ENCODE measurements at places on chromosomes 3 and 15.

- DNase-seq = no peak
These were observed 47.8 kb upstream of the CDAN1 start for GRCh38 chr15:42784705-42785104.

- no peak for DNase-seq
These were observed 136.1 kb downstream of the CHL1 start for GRCh38 chr3:332701-333100.

GRCh38 chr3:140546649-140547048, 131.2 kb upstream of the TRIM42 start:
- no peak for DNase-seq

GRCh38 chr15:23687143-23687470, at the start of gene NDN:
NDN (minus strand) TSS chr15:23687305; CDS start chr15:23687217, 88 bp downstream.
- DNase-seq = no peak

DNA sequence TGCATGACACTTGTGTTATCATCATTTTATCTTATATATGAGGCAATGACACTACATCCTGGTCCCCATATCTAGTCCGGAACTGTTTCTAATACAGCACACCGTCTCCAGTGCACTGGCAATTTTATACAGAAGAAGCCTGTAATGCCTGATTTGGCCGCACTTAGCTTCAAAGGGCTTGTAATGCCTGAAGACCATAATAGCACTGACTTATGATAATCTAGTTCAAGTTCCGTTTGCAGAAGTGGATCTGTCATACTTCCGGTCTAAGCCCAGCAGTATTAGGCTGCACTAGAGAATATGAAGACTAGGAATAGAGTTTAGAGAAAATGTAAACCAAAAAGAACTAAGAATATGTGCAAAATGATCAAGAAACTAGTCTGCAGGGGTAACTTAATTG, 1.3 kb downstream of the BNIP2 start:
- DNase-seq = peak; percentile 60

DNA sequence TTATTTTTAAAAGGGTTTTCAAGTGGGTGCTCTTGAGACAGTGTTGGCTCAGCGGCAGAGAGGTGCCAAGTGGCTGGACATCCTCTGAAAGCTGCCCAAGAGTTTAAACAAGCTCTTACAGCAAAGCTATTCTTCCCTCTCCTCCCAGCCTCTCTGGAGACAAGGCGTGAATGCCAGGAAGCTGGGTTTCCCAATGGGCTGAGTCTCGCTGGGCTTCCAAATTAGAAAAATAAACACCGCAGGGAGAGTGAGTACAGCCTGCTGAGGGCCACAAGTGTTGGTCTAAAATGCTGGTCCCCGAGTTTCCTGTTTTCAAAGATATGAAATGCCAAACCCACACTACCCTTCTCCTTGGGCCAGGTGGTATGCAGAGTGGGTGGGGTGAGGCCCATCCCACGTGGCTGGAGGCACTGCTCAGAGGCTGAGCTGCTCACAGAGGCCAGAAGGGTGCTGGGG, 36.4 kb downstream of the ZDHHC3 start:
- no peak for DNase-seq

- DNase-seq = no peak
These were observed 512.3 kb upstream of the MDFIC2 start for GRCh38 chr3:70824773-70825172.

DNA sequence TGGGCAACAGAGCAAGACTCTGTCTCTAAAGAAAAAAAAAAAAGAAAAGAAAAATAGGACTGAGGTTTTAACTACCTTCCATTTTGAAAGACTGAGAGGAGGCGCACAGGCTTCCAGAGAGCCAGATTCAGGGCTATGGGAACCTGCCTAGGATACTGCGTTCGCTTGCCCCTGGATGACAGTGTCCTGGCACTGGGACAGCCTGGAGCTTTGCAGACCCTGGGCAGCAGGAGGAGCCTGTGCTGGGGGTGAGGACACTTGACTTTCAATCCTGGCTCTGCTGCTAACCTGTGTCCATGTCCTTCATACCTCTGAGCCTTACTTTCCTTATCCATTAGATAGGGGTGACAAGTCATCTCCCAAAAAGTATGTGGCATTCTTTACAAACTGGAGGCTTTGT, 31.2 kb downstream of the CD276 start:
- no peak for DNase-seq

Measured in CD4-positive, alpha-beta T cell treated with Interleukin-10 for 1 hour (primary cell).